ENCODE measurements at places on chromosomes 1 and 21. TPM values are rescaled to one million over a fixed set of nuclear protein-coding genes. Genes with fewer than 3 reads are reported as not detected.

The RGS13 gene
- polyA plus RNA-seq = not detected

The APCS gene
- polyA plus RNA-seq = not detected

The TTC22 gene
- 9.4 TPM for polyA plus RNA-seq

The RHBG gene
- polyA plus RNA-seq = 21.5 TPM

The KCNK1 gene
- polyA plus RNA-seq = 6.5 TPM

The HTR6 gene
- 2.7 TPM for polyA plus RNA-seq

The AKR7A3 gene
- 3.6 TPM for polyA plus RNA-seq

The LMX1A gene
- 0.07 TPM for polyA plus RNA-seq

The FOXD2 gene
- 9.2 TPM for polyA plus RNA-seq

All from renal pelvis (tissue), 12 donors.